ENCODE measurements at places on chromosomes 2 and 18. TPM values are rescaled to one million over a fixed set of nuclear protein-coding genes. Genes with fewer than 3 reads are reported as not detected.

SLC5A7 gene
- total RNA-seq, result not detected

HOXD1 gene
- total RNA-seq, result 0.19 TPM

RNPEPL1 gene
- 41.6 TPM for total RNA-seq

PPP1R1C gene
- 1.3 TPM for total RNA-seq

KCTD1 gene
- 3.4 TPM for total RNA-seq

SEPTIN2 gene
- 315 TPM for total RNA-seq

TMEM247 gene
- total RNA-seq, result not detected

RNU2-63P gene
- not detected for total RNA-seq

SDC1 gene
- 5.4 TPM for total RNA-seq

GRB14 gene
- 7.4 TPM for total RNA-seq

RGPD8 gene
- total RNA-seq, result 23.9 TPM

ALLC gene
- total RNA-seq, result not detected

UGT1A4 gene
- total RNA-seq, result not detected

GKN1 gene
- not detected for total RNA-seq

EMILIN1 gene
- 27.5 TPM for total RNA-seq

DTNA gene
- total RNA-seq, result 49.4 TPM

SNRNP27 gene
- 92.1 TPM for total RNA-seq

NCOA1 gene
- 49.6 TPM for total RNA-seq

MSTN gene
- not detected for total RNA-seq

TUBA3E gene
- total RNA-seq, result not detected

GCG gene
- not detected for total RNA-seq

DSG2 gene
- 36.5 TPM for total RNA-seq

MERTK gene
- 63.0 TPM for total RNA-seq

FOSL2 gene
- 224 TPM for total RNA-seq

SP9 gene
- total RNA-seq, result not detected

CCDC142 gene
- 31.4 TPM for total RNA-seq

KCNE4 gene
- 15.8 TPM for total RNA-seq

IL1RL2 gene
- 0.31 TPM for total RNA-seq

ZRANB3 gene
- total RNA-seq, result 4.0 TPM

NPPC gene
- not detected for total RNA-seq

FRZB gene
- total RNA-seq, result 1.9 TPM

MLPH gene
- total RNA-seq, result 5.9 TPM

CCDC102B gene
- 6.7 TPM for total RNA-seq

SERPINB12 gene
- total RNA-seq, result not detected

CFAP65 gene
- total RNA-seq, result not detected

CIB4 gene
- total RNA-seq, result not detected

SAG gene
- not detected for total RNA-seq

FNDC4 gene
- 82.0 TPM for total RNA-seq

GAREM2 gene
- 3.3 TPM for total RNA-seq

ID2 gene
- 165 TPM for total RNA-seq

PIKFYVE gene
- total RNA-seq, result 27.1 TPM

SALL3 gene
- not detected for total RNA-seq

ABCB11 gene
- total RNA-seq, result 0.37 TPM

GPBAR1 gene
- total RNA-seq, result 24.7 TPM

PSMA8 gene
- not detected for total RNA-seq

CNGA3 gene
- not detected for total RNA-seq

DPP4 gene
- 24.1 TPM for total RNA-seq

SFXN5 gene
- 5.1 TPM for total RNA-seq

CFAP221 gene
- 1.7 TPM for total RNA-seq

SH3BP4 gene
- total RNA-seq, result 32.5 TPM

CFC1 gene
- 1.8 TPM for total RNA-seq

All from omental fat pad (tissue), 4 donors.